Nephron progenitor cell (in vitro differentiated cells): ENCODE measurements at places on chromosomes 11 and 22.
A peak's percentile ranks its signal among the peaks of the same experiment; 100 is the strongest.

DNA sequence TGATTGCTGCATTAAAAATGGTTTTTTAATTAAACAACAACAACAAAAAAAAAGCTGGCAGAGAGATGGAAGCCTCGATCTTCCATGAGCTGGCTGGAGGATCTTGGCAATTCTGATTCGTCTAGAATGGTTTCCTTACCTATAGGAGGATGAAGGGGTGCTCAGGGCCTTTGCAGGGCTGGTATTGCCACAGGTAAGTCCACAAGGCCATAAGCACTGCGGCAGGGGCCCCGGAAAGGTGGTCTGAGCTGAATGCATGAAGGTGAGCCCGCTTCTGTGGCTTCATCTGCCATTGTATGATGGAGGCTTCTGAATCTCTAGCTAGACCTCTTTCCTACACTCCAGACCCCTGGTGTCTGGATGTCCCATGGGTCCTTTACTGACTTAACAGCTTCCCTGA, 101.5 kb downstream of the TSPAN18 start:
- DNase-seq = no peak

DNA sequence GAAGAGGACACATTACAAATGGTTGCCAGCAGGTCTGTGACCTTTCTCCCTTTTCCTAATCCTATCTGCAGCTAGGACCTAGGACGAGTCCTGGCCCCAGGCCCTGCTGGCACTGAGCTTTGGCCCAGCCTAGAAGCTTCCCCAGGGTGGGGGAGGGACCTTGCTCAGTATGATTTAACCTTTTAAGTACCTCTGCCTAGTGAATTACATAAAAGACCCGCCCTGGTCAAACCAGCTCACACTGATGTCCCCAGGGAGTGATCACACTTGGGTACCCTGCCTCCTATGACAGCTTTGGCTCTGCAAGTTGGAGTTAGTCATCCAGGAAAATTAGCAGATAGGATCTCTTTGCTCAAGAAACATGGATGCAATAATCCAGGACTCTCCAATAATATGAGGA, 21.9 kb downstream of the ASCC2 start:
- no peak for DNase-seq

DNA sequence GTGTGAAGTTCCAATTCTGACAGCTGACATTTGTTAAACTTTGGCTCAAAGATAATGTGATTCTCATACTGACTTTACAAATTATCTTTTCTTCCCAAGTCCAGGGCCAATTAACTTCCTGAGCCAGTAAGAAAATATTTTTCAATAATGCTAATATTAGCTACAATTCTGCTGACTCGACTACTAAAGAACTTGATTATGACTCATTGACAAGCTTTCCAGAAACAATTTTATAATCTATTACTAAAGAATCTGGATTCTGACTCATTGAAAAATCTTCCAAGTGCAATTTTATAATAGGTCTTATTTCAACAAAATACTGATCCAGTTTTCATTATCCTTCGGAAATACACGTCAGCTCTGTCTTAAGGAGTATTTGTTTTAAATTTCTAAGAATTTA, 12.9 kb upstream of the XKR3 start:
- DNase-seq = no peak

GRCh38 chr22:21570398-21570797, 2.9 kb downstream of the UBE2L3 start:
- no peak for DNase-seq

DNA sequence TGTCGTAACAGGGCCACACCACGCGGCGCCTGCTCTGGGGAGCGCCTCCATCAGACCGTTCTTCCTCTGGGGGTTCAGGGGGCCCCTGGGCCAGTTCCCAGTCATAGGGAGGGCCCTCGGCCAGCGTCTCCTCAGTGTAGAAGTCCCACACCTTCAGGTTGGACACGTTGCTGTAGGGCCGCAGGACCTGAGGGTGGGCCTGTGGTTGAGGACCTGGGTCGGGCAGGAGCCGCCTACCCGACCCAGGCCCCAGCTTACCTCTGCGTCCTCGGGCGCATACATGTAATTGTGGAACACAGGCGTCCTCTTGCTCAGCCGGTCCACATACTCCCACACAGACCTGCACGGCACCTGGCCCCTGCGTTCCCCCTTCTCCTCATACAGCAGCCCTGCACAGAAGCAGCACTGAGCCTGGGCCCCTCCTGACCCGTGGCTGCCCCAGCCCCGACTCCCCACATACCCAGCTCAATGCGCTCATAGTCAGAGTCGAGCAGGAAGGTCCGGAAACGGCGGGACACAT, 20.2 kb downstream of the SBF1 start:
- DNase-seq = no peak

DNA sequence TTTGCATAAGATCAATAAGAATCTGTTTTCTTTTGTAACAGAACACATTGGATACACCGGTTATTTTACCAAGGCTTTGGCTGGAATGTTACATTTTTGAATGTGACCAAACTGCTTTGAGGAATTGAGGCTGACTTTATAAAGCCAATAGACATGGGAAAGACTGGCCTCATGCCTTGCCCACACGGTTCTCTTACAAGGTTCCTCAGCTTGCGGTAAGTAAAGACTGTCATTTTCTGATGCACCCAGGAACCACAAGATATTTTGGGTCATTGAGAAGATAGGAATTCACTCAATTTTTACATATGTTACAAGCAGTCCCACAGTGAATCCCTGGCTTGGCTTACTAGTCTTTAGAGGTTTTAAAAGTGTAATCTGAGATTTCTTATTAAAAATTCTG, 23.9 kb downstream of the OR10A6 start:
- DNase-seq = no peak

DNA sequence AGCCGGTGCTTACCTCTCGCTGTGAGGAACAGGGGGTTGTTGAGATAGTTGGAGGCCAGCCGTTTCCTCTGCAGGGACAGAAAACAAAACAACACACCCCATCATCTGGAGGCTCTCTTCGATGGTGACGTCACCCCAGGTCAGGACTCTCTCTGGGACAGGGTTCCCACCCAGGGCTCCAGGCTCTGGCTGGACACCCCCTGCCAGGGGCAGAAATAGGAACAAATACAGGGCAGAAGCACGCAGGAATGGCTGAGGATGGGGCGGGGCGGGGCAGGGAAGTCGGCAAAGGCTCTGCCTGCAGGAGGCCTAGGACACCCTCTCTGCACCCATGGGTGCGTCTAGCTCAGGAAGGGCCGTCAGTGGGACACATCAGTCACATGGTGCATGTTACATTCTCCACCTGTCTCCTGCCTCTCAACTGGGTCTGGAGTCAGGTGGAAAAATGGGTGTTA, 118.5 kb downstream of the PHF21B start:
- DNase-seq = no peak

- no peak for DNase-seq
Observed at GRCh38 chr11:57978686-57979531, 44.8 kb upstream of the OR9Q1 start.

- DNase-seq = no peak
Observed at GRCh38 chr11:1871531-1871930, 18.6 kb downstream of the LSP1 start.

DNA sequence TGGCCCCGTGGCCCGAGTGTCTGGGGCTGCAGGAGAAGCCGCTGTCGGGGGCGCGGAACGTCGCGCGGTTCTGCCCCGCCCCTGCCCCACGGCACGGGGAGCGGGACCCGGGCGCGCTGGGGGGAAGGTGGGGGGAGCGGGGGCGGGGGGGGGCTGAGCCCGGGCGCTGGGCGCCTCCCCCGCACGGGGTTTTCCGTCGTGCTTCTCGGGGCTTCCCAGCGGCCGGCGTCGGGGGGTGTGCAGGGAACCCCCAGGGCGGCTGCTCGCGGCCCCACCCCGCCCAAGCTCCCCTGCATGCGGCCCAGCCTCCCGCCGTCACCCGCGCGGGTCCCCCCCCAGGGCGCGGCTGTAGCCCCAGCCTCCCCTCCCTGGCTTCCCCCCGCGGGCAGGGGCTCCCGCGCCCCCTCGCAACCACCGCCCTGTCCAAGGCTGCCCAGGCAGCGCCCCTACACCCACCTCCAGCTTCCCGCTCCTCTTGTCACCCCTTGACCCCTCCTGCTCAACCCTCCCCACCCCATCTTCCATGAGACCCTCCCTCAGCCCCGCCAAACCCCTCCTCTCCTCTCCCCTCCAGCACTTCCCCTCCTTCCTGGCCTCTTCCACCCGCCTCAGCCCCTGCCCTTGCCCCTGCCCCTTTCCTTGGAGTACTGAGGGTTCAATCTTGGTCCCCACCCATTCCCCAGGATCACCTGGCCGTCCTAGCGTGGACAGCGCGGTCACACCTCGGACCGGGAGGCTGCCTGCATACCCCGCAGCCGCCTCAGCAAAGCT, 1.7 kb downstream of the IL17REL start:
- DNase-seq = peak; percentile 25

- DNase-seq = no peak
Observed at GRCh38 chr11:20156876-20157613, 3.2 kb downstream of the DBX1 start.

DNA sequence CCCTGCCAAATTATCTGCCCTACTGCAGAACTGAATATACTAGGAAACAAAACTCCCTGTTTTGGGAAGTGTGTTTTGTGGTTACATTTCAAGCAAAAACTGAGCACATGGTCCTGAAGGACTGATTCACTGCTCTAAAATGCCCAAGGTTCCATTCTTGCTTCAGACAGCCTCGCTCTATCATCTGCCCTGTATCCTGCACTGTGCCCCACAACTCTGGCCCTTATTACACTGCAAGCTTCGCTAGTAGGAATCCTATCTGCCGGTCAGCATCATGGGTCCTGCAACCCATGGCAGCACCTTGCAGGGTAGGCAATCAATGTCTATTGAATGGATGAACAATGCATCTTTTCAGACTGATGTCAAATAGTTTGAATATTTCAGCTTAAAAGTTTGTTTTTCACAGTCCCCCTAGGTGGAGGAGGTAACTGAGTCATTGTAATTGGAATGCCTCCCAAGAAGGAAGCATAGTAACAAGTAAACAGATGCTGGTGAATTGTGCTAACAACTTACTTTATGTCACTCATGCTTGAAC, 21.3 kb downstream of the LAYN start:
- no peak for DNase-seq

DNA sequence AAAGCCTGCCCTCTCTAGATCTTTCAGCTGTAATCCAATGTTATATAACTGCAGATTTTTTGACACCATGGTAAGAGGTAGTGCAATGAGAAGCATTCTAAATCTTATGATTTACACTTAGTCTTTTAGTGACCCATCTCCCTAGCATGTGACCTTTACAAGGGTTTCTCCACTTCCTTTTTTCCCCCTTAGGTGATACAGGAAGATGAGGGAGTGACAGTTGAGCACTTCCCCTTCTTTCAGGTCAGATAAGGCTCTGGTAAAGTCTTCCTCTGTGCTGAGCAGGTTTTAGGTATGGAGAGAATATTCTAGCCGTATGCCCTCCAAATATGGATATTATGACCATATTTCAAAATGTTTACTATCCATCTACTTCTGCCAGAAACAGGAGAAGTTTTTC, 753.6 kb downstream of the JRKL start:
- DNase-seq = no peak

GRCh38 chr11:8932564-8933180, at the start of gene C11orf16:
C11orf16 (minus strand) TSS chr11:8932947; CDS start chr11:8932308, 639 bp downstream.
- DNase-seq = peak; percentile 21

GRCh38 chr11:18890615-18891014, 48.6 kb downstream of the MRGPRX1 start:
- no peak for DNase-seq

DNA sequence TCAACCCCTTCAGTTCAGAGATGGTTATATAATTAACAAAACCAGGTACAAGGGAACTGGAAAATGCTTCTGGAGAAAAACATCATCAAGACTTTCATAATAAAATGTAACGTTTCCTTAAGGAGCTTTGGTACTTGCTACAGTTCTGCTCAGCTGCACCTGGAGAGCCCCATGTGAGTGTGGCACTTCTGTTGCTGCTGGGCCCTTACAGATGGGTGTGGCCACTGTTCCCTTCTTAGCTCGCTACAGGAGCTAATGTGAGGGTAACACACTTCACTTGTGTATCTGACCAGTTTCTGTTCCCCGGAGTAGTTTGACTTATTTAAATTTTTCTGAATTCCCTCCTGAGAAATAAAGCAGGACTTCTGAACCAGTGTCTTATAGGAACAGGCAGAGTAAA, 4.0 kb downstream of the POU2AF3 start:
- DNase-seq = no peak

DNA sequence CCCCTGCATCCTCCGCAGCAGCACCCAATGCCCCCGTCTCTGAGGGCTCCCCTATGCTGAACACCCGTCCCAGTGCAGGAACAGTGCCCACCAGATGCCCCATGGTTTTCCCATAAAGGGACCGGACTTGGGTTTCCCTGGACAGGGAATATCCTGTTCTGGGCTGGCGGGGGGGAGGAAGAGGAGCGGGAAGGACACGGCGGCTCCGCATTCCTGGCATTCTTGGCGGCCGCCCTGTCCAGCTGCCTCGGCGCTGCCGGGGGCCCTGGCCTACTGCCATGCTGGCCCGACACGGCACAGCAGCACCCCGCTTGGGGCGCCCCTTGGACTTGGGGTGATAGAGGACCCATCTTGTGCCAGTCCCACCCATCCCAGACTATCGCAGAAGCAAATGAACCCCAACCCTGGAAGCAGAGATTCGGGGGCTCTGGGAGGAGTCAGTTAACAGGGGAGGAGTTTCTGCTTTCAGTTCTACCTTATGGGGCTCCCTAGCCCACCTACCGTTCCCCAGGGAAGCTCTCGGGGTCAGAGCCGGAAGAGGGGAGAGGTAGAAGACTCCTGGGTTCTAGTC, 23.7 kb upstream of the CBX7 start:
- DNase-seq = peak; percentile 80

DNA sequence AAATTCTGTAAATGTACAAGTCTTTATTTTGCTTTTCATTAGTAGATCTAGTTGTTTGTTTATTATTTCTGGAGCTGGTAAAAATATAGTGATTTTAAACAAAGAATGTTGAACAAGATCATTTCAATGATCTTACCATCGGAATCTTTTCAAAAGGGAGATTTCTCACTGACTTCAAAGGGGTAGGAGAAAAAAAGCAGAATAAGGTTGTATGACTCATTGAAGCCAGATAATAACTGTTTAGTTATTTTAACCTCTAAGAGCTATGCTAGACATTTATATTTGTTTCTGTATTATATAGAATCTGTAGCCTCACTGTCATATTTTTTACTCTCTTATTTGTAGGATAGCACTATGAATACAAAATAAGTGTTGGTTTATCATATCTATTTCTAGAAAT, 8.1 kb upstream of the PDE3B start:
- DNase-seq = no peak

GRCh38 chr22:29312218-29313125, 3.0 kb downstream of the RASL10A start:
- no peak for DNase-seq
